ENCODE measurements at places on chromosomes 7 and 10.

DNA sequence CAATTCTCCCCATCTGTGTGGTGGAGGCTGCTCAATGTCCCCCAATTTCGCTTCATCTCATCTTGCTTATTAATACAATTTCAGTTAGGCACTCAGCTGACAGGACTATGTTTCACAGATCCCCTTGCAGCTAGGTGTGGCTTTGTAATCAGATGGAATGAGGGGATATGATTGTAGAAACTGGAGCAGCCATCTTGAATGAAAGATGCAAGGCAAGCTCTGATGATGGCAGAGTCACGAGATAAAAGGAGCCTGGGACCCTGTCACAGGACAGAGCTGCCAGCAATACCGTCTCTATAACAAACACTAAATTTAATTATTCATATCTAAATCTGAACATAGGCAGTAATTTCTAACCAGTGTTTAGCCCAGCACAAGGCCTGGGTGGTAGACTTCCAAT lies 991 bp upstream of the DLD start:
- no peak for DNase-seq

- DNase-seq = no peak
These were observed 17.6 kb downstream of the NUP205 start for GRCh38 chr7:135575296-135575695.

DNA sequence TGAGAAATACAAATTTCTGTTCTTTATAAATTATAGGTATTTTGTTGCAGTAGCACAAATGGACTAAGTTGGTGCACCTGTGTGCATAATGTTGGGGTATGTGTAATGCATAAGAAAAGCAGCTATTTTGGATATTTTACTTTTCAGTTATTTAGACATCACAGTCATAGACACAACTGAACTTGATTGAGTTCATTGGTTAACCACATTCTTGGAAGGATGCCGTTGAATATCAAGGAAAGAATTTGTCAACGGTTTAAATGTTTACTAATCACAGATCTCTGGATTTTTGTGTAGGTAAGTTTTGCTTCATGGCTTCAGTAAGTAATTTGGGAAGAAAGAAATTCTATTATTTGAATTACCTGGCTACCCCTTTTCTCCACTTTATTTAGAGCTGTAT lies 4.1 kb downstream of the OTUD1 start:
- DNase-seq = no peak

GRCh38 chr10:110461088-110461487 lies 36.6 kb upstream of the DUSP5 start:
- no peak for DNase-seq

DNA sequence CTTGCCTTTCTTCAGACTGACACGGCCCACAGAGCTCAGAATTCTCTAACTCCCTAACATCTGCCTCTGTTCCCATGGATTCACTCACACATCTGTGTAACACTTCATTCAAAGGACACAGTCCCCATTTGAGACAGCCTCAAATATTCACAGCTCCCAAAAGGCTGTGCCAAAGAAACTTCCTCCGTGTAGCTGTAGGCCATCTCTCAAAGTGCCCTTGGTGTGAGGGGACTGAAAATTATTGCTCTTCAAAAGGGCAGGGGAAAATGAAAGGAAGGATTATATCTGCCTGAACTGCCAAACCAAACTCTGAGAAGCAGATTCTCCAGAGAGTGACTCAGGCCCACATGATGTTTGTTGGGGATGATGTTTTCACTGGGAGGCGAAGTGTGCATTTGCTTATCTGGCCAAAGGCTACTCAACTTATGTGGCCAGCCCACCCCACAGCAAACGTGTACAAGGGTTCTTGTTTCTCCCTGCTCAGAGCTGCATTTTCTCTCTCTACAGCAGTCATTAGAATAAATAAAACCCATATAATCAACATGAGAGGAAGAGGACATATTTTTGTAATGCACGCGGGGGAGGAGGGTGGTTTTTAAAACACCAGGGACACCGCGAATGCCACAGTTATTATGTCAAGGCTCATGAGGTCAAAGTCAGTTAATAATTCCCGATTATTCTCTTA lies 302.4 kb upstream of the NFE2L3 start:
- DNase-seq = no peak

DNA sequence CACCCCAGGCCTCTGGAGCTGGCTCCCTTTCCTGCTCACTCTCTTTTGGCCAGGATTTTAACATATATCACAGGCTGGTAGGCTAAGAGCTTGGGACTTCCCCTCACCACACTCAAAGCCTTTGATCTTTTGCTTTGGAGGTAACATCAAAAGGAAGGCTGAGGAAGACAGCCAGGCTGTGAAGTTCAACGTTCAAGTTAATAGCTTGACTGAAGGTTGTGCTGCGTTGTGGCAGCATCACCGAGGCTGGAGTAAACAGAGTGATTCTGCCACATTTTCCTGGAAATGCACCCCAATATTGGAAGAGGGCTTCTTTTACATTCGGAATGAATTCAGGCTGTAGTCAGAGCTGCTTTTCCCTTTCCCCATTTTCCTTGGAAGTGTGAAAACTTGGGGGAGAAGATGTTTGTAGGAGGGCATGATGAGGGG lies 57.3 kb downstream of the TCF7L2 start:
- DNase-seq = no peak

- DNase-seq = no peak
These were observed 8.4 kb upstream of the INMT start for GRCh38 chr7:30743371-30744074.

DNA sequence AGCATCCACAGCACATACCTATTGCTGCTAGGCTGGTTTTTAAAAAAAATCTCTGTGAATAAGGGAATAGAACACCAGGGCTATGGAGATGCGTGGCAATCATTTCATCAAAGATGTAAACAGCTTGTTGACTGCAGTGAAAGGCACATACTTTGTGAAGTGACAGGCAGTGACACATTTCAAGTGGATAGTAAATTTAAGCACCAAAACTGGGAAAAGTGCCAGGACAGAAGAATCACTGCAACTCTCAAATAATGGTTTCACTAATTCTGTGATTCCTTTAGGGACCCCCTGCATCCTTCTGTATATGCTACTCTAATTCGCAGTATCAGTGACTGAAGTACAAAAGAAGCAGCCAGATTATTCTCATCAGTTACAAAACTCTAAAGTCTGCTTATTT lies 145.2 kb upstream of the KLF14 start:
- DNase-seq = no peak

GRCh38 chr7:23247603-23248335 lies 1.2 kb downstream of the GPNMB start:
- peak; percentile 76 for DNase-seq

DNA sequence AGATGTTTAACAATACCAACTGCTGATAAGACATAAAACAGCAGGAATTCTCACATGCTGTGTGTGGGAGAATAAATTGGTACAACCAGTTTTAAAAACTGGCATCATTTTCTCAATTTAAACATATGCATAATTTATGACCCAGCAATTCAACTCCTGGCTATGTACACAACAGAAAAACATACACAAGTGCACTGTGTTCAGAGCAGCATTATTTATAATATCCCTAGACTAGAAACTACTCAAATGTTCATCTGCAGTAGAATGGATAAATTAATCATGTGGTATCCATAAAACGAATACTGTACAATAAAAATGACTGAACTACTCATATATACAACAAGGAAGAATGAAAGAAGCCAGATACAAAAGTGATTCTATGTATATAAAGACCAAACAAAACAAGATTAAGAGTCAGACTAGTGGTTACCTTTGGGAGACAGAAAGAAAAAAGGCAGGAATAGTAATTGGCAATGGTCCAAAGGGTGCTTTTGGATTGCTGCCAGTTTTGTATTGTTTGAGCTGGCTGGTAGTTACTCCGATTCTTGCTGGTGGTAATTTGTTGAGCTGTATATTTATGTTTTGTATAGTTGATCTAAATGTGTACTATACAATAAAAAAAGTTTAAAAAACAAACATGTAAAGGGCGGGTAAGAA lies 306.0 kb downstream of the TFEC start:
- DNase-seq = no peak

DNA sequence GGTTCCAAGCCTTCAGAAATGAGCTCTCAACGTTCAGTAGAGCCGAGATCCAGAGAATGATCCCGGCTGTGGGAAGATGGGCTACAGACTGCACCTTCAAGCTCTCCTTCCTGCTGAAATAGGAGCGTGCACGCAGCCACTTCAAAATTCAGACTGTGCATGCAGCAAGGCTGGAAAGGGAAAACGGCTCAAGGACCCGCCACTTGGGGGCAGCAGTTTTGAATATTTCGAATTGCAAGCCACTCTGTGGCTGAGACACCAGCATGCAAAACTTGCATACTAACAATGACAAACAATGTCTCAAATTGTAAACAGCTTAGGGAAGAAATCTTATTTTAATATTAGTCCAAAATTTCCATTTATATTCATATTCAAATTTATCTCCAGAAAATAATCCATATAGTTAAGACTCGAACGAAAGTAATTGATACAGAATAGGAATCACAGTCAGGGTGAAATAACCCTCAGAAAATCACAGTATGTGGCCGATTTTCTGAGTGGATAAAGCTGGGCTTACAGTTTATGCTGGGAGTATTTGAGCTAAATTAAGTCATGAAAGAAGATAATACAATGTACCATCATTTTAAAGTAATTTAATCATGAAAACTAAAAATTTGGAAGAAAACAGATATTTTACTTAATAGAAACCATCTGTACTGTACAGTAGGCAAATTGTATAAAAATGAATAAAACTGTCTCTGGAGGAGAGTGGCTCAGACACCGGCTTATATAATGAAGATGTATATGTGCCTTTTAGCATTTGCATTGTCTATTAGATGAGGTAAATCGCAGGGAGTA lies 137.9 kb upstream of the MKI67 start:
- peak; percentile 61 for DNase-seq

GRCh38 chr7:43351683-43352082 lies 231.2 kb upstream of the STK17A start:
- DNase-seq = no peak

- no peak for DNase-seq
These were observed 53.4 kb downstream of the TMEM209 start for GRCh38 chr7:130151591-130152492.

- DNase-seq = peak; percentile 82
These were observed 20.8 kb upstream of the NRP1 start for GRCh38 chr10:33355274-33355673.

- no peak for DNase-seq
These were observed 41.5 kb upstream of the PRSS58 start for GRCh38 chr7:142299237-142299781.

DNA sequence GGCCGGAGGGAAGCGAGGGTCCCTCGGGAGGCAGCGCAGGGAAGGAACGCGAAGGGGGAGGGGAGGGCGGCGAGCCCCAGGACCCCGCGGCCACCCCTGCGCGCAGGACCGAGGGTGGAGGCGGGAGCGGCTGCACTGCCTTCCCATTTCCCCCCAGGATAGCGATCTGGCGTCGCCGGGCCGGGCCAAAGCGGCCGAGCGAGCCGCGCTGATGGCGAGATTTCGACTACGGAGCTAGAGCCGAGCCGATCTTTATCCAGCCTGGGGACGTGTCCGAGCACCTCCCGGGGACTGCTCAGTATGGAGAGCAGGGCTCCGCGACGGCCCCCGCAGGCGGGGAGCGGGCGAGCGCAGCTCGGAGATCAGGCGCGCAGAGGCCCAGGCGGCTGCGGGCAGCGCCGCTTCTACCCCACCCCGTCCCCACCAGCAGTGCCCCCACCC lies 590 bp upstream of the CRTAC1 start:
- DNase-seq = no peak
